ENCODE measurements at places on chromosomes 6 and 20.

GRCh38 chr6:144434308-144434990 is 149.3 kb downstream of the UTRN start:
- no peak for DNase-seq

- no peak for DNase-seq
Measured at GRCh38 chr6:14000901-14001300, 76.1 kb downstream of the RNF182 start.

- no peak for DNase-seq
Measured at GRCh38 chr6:170284126-170284773, 6.6 kb downstream of the DLL1 start.

DNA sequence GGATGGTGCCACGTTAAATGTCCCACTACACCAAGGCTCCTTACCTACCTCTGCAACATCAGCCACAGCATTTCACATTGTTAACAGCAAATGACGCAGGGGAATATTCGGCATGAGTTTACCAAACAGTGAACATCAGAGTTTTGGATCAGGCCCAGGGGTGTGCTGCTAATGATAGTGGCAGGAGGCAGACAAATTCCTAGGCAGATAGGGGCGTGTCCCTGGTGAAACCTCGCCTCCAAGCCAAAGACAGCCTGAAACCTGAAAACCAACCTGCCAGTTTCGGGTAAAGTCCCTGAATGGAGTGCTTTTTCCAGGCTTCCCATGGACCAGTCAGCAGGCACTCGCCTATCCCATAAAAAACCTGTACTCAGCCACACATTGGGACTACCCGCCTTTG is 133.6 kb downstream of the SH3BGRL2 start:
- no peak for DNase-seq

GRCh38 chr6:17851720-17852161 is 135.7 kb downstream of the KIF13A start:
- no peak for DNase-seq

- DNase-seq: no peak
Measured at GRCh38 chr20:44447827-44448419, 27.8 kb upstream of the TTPAL start.

DNA sequence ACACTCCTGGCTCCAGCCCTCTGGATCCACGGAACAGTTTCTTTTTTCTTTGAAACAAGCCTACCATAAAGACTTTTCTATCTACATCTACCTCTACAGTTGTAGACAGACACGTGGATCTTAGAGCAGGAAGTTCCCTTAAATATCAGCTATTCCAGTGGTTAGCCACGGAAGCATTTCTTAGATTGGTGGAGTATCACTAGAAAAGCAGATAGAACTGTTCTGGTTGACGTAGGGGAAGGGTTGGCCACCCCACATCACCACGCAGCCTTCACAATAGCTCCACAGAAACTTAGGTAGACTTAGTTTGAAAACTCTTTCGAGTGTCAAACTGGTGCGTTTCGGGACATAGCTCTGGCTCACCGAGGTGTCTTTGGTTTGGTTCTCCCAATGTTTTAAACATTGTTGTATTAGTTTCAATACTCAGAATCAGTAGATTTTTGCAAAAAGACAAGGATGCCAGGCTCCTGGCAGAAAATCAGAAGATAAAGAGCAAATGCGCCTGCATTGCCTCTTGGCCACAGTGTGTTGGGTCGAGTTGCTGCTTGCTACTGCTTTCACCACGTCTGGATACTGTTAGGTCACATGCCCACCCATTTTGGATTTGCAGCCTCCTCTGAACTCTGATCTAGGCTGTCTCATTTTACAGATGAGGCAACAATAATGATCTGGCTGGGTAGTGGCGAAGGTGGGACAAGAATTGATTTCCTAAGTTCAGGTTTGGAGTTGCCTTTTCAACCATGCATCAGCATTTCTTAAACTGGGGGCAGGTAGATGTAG is 71.5 kb upstream of the DTNBP1 start:
- DNase-seq: no peak

GRCh38 chr20:5865604-5866003 is 84.7 kb downstream of the TRMT6 start:
- no peak for DNase-seq

GRCh38 chr6:46370622-46371021 is 120.6 kb downstream of the RCAN2 start:
- DNase-seq: no peak

Measured in activated CD4-positive, alpha-beta T cell treated with anti-CD3 and anti-CD28 coated beads, Interleukin-10, Interleukin-2, amounts not matched to agents 100 ng/mL and 50 ng/mL, durations not matched to agents 16 hours and 8 hours (primary cell).